Endothelial cell (in vitro differentiated cells): ENCODE measurements at places on chromosomes 3 and 15.

DNA sequence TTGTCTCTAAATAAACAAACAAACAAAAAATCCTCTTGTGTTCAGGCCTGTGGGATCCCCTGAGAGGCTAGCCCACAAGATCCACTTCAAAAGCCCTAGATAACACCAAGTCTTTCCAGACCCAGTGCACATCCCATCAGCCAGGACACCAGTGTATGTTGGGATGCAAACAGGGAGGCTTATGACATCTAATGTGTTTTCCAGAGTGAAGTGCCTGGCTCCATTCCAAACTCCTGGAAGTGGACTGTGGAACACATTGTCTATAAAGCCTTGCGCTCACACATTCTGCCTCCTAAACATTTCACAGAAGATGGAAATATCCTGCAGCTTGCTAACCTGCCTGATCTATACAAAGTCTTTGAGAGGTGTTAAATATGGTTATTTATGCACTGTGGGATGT lies 57.0 kb downstream of the MLH1 start:
- H3K4me3 ChIP-seq = no peak overlapping the region
- H3K27ac ChIP-seq = no peak overlapping the region
- no peaks in the 10 kb centered on the region for H3K27me3 ChIP-seq
- H3K4me1 ChIP-seq = peaks cover 5% of the 10 kb centered on the region
- no peak for DNase-seq

DNA sequence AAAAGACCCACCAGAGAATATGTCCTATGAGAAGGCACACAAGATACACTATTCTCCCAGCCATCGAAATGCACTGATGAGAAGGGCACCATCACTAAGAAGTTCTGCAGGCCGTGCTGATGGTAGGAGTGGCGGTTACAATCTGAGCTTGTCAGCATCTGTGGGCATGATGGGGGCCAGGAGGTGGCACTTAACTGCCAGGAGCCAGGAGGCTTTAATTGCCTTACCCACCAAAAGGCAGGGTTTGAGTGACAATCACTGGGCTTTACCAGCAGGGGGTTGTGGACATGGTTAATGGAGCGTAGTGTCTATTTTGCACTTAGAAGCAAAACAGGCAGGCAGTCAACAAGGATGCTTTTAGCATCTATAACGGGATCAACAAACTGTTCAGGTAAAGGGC lies 16.0 kb upstream of the SQOR start:
- H3K27me3 ChIP-seq = peaks cover 6% of the 10 kb centered on the region
- no peak overlapping the region for H3K27ac ChIP-seq
- no peaks in the 10 kb centered on the region for H3K36me3 ChIP-seq
- H3K4me1 ChIP-seq = peaks cover 4% of the 10 kb centered on the region

- H3K4me3 ChIP-seq = no peak overlapping the region
- H3K4me1 ChIP-seq = no peaks in the 10 kb centered on the region
- H3K27ac ChIP-seq = no peak overlapping the region
Observed at GRCh38 chr3:24195504-24196230, 250.6 kb downstream of the NR1D2 start.

- no peak overlapping the region for H3K4me3 ChIP-seq
- H3K36me3 ChIP-seq = peaks cover 13% of the 10 kb centered on the region
- H3K4me1 ChIP-seq = peaks cover 26% of the 10 kb centered on the region
- no peak overlapping the region for H3K27ac ChIP-seq
Observed at GRCh38 chr3:124263168-124263567, 271.2 kb upstream of the ROPN1 start.
